HFF-Myc (cell line): ENCODE measurements at places on chromosomes 2 and 18.
A peak's percentile ranks its signal among the peaks of the same experiment; 100 is the strongest.

GRCh38 chr2:16477648-16478047 lies 188.0 kb downstream of the CYRIA start:
- DNase-seq, result no peak

DNA sequence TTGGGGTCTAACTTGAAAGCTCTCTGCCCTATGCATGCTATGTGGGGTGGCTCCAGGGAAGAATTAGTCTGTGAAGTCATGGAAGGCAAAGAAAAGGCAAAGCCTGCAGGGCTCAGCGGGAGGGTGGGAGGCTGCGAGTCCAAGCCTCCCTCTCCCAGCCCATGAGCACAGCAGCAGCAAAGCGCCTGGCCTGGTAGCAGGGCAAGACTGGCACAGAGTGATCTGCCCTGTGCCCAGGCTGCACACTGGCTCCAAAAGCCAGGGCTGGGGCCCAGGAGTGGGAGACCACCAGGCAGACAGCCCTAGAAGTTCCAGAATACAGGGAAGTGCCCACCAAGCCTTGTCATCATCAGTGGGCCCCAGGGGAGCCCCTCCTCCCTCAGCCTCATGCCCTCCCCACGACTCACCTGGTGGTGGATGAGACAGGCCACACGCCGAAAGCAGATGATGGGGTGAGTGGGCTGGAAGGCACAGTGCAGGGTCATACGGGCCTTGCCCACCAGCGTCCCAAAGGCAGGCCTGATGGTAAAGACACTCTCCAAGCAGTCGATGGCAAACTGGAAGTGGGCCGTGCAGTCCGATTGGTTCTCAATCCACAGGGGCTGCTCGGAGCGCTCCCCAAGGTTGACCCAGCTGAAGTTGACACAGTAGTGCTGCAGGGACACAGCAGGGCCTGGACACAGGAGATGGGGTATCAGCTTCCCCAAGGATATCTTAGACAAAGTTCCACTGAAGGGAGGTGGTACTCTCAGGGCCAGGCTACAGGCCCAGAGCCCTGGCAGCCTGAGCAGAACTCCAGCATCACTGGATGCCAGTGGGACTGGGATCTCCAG lies 12.1 kb downstream of the CFAP65 start:
- DNase-seq, result no peak

GRCh38 chr18:54769526-54770464 lies 58.5 kb upstream of the RAB27B start:
- DNase-seq, result no peak

GRCh38 chr18:57807336-57808117 lies 4.4 kb upstream of the ATP8B1 start:
- DNase-seq, result no peak

- no peak for DNase-seq
These were observed 20.1 kb upstream of the SLC20A1 start for GRCh38 chr2:112625474-112626114.

- peak; percentile 37 for DNase-seq
These were observed at the start of gene DRC1 for GRCh38 chr2:26401739-26402541. DRC1 (plus strand) TSS chr2:26401920; CDS start chr2:26401990, 70 bp downstream.

- DNase-seq, result no peak
These were observed 17.4 kb downstream of the CLUL1 start for GRCh38 chr18:614193-614592.

- DNase-seq, result no peak
These were observed 10.5 kb downstream of the CTDP1 start for GRCh38 chr18:79690071-79690470.

GRCh38 chr2:217256251-217256650 lies 396.4 kb upstream of the TNP1 start:
- no peak for DNase-seq

DNA sequence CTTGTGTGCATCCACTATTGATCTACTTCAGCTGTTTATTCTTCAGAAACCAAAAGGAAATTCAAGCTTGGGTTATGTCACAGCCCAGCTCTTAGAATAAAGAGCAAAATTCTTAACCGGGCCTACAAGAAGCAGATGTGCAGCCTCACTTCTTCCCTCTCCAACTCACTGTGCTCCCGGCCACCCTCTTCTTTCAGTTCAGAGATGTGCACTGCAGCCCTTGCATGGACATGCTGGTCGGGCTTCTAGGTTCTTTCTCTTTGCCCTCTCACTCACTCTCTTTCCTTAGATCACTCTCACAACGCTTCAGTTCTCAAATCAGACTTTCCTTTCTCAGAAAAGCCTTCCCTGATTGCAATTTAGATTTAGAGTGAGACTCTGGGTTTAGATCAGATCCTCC lies 104.1 kb downstream of the CHN1 start:
- peak; percentile 24 for DNase-seq

DNA sequence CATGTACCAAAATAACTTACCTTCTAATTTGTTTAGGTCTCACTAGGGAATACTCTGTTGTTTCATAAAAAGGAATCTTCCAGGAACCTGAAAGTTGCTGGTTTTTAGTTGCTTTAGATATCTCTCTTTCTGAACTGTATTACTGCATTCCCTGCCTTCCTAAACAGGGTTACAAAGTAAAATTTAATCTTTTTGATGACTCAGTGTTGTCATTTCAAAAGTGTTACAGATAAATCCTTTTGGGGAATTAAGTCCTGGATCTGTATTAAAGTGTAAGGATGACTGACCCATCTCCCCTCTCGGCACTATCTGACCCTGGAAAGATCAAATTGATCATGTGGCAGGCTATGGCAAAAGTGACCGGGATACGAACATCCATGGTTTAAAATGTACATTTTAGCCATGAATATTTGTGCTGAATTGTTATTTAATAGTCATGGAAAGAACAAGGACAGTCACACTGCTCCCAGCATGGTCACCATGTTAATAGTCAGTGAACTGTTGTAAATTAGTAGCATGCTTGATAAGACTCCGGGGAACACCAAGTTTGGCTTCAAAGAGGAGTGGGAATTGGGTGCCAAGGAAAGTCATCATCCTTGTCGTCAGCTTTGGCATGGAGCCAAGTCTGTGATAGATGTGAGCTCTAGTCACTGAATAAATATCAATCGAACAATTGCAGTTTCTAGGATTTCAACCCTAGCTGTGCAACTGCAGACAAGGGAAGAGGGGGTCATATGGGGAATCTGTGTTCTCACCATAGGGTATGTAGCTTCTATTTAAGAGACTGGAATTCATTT lies 4.2 kb downstream of the PLEKHA3 start:
- no peak for DNase-seq

DNA sequence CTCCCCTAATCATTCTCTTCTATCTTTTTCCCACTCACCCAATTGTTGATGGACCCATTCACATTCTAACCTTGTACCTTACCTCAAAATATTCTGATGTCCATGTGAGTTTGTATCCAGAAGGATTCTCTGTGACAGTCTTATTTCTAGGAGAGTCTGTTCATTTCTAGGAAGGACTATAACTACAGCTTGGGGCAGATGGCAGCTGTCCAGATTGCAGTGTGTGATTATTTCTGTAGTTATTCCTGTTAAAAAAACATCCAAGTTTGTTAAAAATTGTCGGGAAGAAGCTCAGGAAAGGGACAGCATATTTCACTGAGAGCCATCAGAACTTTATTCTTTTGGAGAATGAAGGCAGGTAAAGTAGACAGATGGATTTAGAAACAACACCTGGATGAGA lies 142.6 kb downstream of the RAPGEF4 start:
- no peak for DNase-seq

GRCh38 chr2:70978341-70979179 lies at the start of gene ANKRD53:
ANKRD53 (plus strand) TSS chr2:70978630; CDS start chr2:70978646, 16 bp downstream.
- no peak for DNase-seq

GRCh38 chr2:237581751-237582746 lies 8.5 kb downstream of the RAB17 start:
- no peak for DNase-seq

DNA sequence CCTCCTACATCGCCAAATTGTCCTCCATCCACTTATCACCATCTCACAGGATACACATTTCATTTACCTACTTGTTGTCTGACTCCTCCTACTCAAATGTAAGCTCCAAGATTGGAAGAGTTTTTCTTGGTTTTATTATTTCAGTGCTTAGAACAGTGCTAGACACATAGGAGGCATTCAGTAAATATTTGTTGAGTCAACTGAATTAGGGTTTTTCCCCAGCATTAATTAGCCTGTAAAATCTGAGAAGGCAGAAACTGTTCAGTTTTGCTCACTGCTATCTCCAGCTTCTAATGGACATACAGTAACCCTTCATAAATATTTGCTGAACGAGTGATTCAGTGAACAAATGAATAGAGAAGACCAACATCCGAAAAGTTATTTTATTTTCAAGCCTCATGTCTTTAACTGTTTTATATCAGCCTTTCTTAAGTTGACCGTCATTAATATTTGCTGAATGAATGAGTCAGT lies 800 bp downstream of the TTC21B start:
- no peak for DNase-seq

DNA sequence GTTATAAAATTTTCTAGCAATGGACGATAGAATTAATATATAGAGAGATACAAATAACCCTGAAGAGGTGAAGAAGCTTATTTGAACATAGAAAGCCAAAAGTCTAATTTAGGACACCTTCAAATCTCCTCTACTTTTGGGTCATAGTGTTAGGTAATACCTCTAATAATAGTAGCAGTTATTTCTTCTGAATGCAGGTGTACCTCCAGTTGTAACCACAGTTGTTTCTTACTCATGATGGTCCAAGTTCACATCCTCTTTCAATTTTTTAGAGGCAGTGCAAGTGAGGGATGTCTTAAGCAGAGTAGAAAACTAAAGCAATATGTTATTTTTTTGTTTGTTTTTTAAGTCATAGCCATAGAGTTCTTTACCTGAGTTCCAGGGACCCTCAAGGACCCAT lies 429.5 kb downstream of the CCDC85A start:
- no peak for DNase-seq

GRCh38 chr2:9462313-9462712 lies 12.0 kb upstream of the IAH1 start:
- no peak for DNase-seq

DNA sequence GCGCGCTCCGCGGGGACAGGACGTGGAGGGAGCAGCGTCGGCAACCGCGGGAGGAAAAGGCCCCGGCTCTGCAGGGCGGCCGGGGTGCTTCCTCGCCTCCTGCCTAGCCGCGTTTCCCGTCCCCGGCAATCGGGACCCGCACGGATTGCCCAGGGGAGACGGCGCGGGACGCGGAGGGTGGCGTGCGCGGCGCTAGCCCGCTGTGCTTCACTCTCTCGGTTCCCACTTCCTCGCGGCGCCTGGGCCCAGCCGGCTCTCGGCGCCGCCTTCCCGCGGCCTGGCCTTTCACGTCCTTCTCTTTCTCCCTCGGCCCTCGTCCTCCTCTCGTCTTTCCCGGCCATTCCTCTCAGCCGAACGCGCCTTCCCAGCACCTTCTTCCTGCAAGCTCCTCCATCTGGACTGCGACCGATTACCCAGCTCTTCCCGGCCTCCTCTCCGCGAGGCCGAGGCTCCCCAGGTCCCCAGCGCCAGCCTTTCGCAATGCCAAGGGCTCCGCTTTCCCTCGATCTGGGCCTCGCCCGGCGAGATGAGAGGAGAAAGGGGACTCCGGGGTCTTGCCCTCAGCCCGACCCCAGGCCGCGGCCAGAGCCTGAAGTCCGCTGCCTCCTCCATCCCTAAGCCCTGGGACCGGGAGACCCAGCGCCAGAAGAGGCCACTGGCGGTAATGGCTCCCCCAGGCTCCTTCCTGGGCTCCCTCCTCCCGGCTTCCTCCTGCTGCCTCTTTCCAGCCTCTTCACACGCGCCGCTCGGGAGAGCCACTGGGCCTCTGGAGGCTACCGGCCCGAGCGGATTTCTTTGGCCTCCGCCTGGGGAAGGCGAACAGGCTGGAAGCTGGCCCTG lies 34.3 kb upstream of the ATP6V1B1 start:
- DNase-seq, result no peak

DNA sequence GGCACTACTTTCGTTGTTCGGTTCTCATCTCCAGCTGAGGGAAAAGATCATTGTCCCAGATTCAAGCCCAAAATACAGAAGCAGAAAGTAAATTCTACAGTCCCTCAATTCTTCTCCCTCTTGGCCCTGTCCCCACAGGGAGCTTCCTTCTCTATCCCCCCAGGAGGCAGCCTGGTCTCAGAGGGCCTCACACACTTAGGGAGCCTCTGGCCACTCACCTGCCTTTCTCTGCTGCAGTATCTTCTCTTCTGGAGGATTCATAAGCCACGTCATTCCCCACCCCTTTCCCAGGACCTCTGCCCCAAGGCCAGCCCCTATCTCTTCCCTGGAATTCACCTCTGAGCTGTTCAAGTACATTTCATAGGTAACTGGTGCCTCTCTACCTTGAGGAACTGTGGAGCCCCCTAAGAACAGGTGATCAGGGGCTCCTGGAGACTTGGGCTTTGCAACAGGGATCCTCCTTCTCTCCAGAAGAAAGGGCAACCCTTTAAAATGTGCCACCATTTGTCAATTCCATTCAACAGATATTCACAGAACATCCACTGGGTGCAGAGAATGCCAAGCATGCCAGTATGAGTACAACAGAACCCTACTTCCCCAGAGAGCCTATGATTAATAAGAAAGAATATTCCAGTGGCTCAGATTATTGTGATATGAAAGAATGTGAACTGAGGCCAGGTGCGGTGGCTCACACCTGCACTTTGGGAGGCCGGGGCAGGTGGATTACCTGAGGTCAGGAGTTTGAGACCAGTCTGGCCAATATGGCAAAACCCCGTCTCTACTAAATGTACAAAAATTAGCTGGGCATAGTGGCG lies 72.9 kb downstream of the CIB4 start:
- DNase-seq, result no peak

- no peak for DNase-seq
These were observed 4.7 kb upstream of the CXCR4 start for GRCh38 chr2:136122661-136123060.

DNA sequence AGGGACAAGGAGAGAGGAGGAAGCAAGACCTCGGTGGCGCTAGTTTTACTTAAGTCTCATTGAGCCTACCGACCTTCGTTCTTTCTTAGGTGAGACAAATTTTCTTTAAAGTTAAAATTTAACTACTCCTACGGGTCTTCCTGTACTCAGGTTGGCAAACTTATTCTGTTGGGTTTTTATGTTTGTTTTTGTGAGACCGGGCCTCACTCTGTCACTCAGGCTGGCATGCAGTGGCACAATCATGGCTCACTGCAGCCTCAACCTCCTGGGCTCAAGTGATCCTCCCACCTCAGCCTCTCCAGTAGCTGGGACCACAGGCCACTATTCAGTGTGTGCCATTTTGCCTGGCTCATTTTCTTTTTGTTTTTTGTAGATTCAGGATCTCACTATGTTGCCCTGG lies 189.0 kb downstream of the TNS1 start:
- DNase-seq, result no peak

- DNase-seq, result no peak
These were observed 83.6 kb downstream of the FHOD3 start for GRCh38 chr18:36381075-36381474.

DNA sequence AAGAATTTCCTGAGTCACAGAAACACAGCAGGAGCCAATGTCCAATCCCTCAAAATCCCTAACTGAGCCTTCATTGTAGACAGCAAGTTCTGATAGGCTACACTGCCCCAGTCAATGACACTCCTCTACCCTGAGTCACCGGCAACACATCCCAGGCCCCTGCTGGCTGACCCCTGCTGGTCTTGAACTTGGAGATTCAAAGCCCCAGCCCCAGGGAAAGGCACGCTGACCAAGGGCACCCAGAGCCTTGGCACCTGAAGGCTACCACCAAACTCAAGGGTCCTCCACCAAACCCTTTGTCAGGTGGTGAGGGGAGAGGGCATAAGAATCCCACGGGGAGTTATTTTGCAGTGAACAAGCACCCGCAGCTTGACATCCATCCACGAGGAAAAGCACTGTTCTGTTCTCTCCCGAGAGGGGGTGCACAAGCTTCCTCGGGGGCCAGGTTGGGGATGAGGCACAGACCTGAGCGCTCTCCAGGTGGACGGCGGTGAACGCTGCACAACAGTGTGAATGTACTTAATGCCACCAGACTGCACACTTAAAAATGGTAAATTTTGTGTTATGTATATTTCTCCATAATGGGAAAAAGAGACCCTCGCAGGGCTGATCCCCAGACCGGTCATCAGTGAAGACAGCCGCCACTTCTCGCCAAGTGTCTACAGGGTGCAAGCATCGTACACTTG lies 46.9 kb downstream of the TFCP2L1 start:
- no peak for DNase-seq
